ENCODE measurements at places on chromosomes 11 and 22.

GRCh38 chr11:57230316-57230715 is 6.7 kb downstream of the APLNR start:
- DNase-seq: no peak

GRCh38 chr11:40274017-40274416 is 1185.4 kb downstream of the LRRC4C start:
- no peak for DNase-seq

- DNase-seq: no peak
These were observed 33.1 kb upstream of the POLD3 start for GRCh38 chr11:74559110-74559933.

GRCh38 chr22:43257549-43257948 is 70.6 kb upstream of the TTLL12 start:
- no peak for DNase-seq

- no peak for DNase-seq
These were observed 542 bp downstream of the HPS4 start for GRCh38 chr22:26483043-26483438.

GRCh38 chr11:73312851-73313327 is 4.8 kb downstream of the ARHGEF17 start:
- no peak for DNase-seq

DNA sequence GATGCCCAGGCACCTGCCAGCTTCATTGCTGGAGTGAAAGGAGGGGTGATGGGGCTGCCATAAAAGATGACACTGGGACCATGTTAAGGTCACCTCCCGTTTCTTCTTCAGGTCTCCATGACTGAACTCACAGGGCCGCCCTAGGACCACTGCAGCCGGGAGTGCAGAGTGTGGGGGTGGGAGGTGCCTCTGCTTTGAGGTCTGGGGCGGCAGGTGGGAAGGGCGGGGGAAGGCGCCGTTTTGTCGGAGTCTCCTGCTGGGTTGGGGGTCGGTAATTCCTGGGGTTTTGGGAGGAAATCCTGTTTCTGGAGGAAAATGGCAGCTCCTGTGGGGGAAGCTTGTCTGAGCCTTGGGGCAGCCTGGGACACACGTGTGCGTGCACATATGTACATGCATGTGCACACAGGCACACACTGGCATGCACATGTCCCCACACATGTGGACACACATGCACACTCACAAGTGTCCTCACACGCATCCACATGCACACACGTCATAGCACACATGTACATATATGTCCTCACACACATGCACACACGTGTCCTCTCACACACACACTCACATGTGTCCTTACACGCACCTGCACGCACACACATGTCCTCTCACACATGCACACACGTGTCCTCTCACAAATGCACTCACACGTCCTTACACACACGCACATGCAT is 990.9 kb downstream of the BRD1 start:
- DNase-seq: no peak

GRCh38 chr11:16335236-16335962 is 20.9 kb downstream of the SOX6 start:
- DNase-seq: no peak

DNA sequence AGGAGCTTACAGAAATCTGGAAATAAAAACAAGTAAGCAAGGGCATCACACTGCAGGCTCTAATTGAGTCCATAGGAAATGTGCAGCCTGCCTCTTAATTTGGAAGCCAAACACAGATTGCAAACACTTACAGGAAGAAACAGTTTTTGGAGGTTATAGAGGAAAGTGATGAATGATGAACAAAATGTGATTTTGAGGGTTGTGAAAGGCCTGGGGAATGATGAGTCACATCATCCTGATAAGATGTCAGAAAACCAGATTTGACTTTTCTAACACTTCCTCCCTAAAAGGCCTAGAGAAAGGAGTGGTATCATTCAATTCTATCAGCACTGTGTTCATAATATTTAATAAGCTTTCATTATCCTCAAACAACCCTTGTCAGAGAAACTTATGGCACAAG is 96.6 kb upstream of the POU2AF2 start:
- DNase-seq: no peak

GRCh38 chr11:14312736-14313438 is 46.1 kb downstream of the RRAS2 start:
- DNase-seq: no peak

DNA sequence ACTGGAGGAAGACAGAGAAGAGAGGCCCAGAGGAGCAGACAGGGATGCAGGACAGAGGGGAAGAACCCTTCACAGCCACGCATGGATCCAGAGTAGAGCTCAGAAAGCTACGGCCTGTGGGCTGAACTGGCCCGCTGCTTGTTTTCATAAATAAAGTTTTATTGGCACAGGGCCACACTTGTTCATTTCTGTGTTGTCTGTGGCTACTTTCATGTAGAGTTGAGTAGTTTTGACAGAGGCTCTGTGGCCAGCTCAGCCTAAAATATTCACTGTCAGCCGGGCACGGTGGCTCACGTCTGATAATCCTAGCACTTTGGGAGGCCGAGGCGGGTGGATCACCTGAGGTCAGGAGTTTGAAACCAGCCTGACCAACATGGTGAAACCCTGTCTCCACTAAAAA is 26.2 kb upstream of the GAL start:
- DNase-seq: no peak

DNA sequence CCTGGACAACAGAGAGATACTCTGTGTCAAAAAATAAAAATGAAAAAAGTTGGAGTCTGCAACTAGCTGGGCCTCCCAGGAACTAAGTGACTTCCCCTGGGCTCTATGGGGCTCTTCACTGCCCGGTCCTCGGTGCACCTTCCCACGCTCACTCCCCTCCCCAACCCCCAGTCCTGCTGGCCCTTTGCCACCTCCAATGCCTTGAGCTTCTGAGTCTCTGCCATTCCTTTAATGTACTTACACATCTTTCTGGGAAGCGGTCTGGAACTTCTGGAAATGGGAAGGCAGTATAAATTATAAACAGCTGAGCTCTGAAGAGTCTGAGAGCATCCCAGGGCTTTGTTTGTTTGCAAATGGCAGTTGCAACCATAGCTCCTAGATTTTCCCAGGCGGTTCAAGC is 5.9 kb upstream of the BATF2 start:
- DNase-seq: no peak

DNA sequence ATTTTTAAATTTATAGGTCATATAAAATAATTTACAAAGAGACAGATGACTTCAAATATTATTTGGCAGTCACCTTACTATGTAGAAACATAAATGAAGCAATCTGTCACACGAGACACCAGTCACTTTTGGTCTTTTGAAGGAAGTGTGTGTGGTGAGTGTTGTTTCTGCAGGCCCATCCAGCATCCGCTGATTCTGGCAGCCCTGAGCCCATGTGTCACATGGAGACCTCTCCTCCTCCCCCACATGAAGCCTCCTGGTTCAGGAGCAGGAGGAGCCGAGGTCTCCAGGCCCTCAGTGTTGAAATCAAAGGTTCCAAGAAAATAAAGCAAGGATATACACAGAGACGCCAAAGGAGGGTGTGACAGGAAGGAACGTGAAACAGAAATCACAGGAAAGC is 60.1 kb downstream of the ARFGAP3 start:
- no peak for DNase-seq
